ENCODE measurements at places on chromosomes 6 and 20.

- no peak for DNase-seq
Measured at GRCh38 chr6:32290886-32291450, 67.1 kb upstream of the NOTCH4 start.

DNA sequence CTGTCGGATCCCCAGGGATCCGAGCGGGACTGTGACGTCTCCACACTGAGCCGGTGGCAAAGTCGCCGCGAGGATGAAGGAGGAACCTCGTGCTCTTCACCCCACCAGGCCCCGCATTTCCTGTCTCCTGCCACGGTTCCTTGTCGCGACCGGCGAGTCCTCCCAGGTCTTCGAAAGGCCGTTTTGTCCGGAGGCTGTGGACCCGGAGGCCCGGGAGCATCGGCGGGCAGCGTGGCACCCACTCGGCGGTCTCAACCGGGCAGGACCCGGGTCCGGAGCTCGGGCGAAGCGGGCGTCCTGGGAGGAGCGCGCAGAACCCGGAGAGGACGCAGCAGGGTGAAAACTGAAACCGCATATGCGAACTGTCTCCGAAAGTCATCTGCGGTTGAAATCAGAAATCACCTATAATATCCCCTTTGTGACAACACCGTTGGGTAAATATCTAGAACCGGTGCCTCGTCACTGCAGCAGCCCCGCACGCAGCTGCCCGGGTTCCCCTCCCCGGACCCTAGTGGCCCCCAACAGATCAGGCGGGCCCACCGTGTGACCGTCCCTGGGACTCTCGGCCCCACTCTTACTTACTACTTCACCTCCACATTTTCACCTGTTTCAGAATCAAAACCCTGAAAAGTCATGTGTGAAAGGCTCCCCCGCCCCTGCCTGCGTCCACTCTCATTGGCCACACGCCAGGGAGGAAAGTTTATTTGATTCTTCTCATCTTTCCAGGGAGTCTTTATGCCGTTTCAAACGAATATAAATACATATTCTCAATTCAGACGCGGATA, 3.1 kb upstream of the ULBP2 start:
- no peak for DNase-seq

DNA sequence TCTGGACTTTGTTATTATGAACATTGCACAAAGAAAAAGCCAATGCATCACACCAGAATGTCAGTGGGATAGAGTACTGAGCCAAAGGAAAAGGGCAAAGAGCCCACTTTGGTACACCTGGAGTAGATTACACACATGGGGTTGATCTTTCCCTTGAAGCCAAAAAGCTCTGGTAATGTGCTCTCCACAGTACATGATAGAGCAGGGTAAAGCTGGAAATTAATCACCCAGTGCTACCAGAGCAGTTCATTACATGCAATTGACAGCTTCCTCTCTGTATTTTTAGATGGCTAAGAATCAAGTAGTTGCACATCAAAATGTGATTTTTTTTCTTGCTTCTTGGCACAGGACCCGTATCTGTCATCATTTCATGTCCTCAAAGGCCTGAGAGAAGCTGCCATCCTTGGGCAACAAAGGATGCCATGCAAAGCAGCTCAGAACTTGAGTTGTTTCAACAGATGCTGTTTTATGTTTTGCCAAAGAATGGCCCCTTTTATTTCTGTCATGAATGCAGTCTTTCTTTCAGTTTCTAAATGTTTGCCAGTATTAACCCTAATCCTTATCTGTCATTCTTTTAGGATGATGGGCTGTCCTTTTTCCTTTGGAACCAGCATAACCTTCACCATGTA, 88.1 kb downstream of the HDGFL1 start:
- DNase-seq, result no peak

DNA sequence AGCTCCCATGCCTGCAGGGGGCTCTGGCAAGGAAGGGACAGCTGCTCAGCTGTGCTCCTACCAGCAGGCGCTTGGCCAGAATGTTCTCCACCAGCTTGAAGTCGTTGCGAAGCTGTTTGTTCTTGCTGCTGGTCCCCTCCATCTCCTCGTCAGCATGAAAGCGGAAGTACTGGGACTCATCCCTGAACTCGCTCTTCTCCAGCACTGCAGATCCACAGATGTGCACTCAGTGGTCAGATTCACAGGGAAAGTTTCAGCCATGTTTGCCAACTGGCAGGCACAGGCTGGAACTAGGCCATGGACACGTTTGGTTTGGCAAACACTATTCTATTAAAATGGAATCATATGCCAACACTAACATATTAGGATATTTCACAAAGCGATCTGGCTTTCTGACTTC, 167.9 kb downstream of the PREX1 start:
- DNase-seq, result no peak

- DNase-seq, result no peak
Measured at GRCh38 chr20:48076747-48077146, 291.5 kb upstream of the SULF2 start.

- DNase-seq, result no peak
Measured at GRCh38 chr20:46709459-46710152, at the start of gene SLC2A10. SLC2A10 (plus strand) TSS chr20:46709649; CDS start chr20:46709737, 88 bp downstream.

DNA sequence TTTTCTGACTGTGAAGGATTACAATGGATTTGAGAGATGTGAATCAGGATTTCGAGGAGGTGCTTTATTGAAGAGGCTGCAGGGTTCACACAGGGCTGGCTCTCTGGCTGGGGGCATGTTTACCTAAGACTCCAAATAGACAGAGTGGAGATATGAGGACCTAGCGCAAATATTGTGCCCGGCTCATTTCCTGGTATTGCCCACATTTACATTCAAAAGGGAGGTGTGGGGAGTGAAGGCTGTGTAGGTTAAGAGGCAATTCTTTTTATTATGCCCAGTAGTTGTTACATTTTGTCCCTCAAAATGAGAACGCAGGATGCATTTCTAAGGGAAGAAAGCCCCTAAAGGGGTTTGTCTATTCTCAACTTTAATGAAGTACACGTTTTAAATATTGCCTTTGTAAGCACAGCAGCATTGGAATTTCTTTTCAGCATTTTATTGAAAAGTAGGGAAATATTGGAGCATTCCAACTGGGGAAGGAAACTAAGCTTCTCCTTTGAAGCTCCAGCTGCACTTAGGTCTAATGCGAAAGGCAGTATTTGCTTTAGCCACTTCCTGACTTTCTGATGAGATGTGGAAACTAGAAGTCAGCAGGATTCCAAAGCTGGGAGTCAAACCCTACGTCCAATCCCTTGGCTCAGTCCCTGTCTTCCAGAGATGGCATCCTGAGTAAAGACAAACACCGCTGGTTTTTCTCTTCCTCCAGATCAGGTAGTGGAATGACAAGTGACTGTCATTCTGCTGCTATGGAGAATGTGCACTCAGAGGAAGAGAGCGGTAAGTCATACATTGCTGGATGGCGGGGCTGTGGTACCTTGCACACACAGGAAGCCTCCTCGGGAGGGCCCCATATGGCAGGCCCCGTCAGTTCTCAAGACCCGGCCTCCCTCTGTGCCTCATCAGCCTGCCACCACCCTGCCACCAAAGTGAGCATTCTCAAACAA, 70.7 kb downstream of the MYB start:
- no peak for DNase-seq

DNA sequence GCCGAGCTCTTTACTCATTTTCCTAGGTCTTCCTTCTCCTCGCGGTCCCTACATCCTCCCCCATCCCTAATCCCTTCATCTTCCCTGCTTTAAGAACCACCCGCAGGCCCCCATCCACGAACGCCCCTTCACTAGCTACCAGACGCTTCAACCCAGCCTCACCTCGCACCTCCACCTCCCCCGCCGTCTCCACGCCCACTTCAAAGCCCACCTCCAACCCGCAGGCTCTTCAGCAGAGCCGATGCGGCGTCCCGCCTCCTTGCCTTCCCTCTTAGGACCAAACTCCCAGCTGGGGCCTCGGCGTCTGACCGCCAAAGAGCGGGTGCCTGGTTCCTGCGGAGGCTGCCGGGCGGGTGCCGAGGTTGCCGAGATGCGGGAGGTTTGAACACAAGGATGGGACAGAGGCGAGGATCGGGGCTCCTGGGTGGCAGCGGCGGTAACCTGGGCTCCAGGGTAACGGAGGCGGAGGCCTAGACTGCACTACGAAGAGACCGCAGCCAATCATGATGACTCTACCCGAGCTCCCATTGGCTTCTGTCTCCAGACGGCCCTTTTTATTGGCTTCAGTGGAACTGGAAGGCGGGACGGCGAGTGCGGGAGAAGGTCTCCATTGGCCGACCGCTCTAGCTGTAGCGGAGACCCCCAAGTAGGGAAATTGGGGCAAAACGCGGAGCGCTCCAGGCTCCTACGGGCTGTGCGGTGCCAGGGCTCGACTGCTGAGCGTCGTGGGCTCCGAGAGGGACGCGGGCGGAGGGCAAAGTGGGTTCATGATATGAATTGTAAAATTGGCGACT, at the start of gene LCA5:
TSS of gene LCA5 (minus strand) at position 477 of the 794 bp plus-strand sequence. CDS start 18,536 bp downstream, outside the sequence.
- peak; percentile 94 for DNase-seq

- no peak for DNase-seq
Measured at GRCh38 chr6:334536-335510, 42.5 kb downstream of the DUSP22 start.

DNA sequence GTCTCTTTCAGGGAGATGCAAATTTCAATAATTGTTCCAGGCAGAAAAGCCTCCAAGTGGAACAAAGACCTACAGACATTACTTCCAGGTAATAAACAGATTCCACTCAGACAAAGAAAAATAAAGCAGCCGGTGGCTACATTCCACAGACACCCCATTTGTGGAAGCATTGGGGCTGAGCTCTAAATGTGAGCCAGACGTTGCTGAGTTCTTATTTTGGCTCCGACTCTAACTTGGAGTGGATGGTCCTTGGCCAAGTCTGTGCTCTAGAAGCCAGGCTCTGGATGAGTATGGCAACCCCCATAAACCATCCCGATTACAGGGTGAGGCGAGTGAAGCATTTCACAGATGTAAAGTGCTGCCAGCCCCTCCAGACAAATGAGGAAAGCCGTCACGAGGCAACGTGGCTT, 6.6 kb downstream of the TRAM2 start:
- DNase-seq, result no peak

DNA sequence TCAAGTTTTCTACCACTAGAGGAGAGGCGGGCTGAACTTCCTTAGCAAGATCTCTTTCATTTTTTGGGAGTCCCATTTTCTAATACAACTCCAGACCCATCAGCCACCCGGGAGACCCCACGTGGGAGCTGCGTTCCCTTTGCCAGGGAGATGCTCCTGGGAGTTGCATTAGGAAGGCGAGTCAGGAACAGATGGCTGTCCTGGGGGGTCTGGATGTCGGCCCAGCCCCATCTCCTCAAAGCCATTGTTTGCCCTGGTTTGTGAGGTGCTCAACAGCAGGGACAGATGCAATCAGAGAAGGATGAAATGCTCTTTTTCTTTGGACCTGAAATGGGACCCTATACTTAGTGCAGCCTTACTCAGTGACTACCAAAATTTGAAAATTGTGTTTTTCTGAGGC, 39.4 kb downstream of the CARMIL1 start:
- DNase-seq, result no peak

GRCh38 chr6:81743649-81744048, 8.8 kb downstream of the TENT5A start:
- DNase-seq, result no peak

DNA sequence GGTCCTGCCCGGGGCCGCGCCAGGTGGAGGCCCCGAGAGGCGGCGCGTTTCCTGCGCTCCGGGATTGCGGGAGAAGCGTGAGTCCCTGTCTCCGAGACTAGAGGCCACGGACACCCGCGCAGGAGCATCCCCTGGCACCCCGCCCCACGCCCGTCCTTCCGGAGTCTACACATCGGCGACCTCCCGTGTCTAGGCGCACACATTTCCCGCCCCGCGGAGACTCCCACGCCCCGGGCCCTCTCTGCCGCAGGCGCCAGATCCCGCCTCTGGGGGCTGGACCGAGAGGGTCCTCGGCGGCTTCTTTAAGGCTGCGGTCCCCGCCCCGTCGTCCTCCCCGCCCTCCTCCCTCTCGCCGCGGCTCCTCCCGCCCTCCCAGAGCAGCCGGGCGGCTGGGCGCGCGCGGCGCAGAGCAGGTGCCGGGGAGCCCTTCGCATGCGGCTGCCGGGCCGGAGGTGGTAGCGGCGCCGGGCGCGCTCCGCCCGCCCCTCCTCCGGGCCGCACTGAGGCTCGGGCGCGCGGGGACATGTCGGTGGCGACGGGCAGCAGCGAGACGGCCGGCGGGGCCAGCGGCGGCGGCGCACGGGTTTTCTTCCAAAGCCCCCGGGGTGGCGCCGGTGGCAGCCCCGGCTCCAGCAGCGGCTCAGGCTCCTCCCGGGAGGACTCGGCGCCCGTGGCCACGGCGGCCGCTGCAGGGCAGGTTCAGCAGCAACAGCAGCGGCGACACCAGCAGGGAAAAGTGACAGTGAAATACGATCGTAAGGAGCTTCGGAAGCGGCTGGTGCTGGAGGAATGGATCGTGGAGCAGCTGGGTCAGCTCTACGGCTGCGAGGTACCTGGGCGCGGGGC, at the start of gene PPP1R14C:
TSS of gene PPP1R14C (plus strand) at position 375 of the 846 bp plus-strand sequence. CDS start at position 524, 149 bp downstream.
- no peak for DNase-seq

DNA sequence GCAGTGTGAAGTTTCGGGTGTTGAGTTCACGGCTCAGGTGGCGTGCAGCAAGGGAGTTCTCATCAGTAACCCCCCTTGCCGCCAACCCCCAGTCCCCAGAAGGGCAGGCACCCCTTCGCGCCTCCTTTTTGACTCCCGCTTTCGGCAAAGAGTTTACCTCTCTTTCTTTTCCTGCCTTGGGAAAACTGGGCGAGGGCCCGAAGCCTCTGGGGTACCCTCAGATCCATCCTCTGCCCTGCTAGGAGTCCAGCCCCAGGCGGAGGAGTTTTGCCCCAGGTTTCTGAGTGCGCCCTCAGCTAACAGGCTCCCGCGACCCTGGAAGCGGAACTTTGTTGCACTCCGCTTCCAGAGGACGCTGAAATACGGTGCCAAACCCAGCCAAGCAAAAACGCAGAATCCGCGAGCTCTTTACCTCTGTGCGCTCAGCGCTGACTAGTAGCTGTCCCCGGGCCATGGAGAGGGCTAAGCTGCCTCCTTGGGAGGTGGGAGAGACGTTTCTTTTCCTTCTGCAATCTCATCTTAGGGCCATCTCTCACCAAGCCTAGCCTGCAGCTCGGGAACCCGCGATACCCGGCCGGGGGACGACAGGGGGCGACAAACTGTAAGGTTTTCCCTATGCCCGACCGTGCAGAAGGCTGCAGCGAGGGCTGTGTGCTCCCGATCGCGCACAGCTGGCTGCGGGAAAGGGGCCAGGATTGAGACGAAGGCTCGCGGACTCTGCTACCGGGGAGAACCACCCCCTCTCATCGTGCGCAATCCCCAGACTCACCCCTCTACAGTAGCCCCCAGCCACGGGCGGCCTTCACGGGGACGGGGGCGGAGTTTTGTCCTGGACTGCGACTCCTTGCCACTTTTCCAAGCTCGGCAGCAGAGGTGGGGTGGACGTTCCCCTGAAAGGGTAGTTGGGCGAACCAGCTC, 2.7 kb upstream of the PAX1 start:
- DNase-seq, result no peak

GRCh38 chr20:40010483-40010882, 678.6 kb downstream of the MAFB start:
- peak; percentile 40 for DNase-seq

- DNase-seq, result peak; percentile 59
Measured at GRCh38 chr20:63102721-63103375, 96.1 kb upstream of the BHLHE23 start.

Data from chondrocyte (in vitro differentiated cells).